ENCODE measurements at places on chromosomes 11 and 22.

- no peak for DNase-seq
Measured at GRCh38 chr22:46635756-46636155, 15.6 kb downstream of the GRAMD4 start.

DNA sequence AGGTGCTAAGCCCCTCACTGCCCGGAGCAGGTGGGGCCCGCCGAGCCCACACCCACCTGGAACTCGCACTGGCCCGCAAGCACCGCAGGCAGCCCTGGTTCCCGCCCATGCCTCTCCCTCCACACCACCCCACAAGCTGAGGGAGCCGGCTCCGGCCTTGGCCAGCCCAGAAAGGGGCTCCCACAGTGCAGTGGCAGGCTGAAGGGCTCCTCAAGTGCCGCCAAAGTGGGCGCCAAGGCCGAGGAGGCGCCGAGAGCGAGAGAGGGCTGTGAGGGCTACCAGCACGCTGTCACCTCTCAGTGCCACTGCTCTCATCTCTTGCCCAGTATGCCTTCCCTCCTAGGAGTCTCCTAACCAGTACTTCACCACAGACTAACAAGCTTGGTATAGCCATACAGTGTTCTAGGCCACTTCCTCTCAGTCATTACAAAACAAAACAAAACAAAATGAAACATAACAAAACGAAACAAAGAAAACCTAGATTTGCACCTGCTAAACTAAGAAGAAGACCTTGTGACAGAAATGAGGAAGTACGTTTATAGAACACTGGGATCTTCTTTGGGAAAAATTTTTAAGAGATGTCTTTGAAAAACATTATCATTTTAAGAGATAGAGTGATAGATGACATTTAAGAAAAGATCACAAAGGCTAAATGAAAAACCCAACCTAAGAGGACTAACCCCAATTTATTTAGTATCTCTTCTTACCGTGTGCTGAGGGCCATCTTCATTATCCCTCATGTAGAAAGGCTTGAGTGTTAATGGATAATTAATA, 47.7 kb upstream of the GAB2 start:
- no peak for DNase-seq

GRCh38 chr11:17770917-17771316, 36.3 kb downstream of the KCNC1 start:
- no peak for DNase-seq

- DNase-seq, result no peak
Measured at GRCh38 chr11:85115798-85116197, 511.3 kb downstream of the DLG2 start.

DNA sequence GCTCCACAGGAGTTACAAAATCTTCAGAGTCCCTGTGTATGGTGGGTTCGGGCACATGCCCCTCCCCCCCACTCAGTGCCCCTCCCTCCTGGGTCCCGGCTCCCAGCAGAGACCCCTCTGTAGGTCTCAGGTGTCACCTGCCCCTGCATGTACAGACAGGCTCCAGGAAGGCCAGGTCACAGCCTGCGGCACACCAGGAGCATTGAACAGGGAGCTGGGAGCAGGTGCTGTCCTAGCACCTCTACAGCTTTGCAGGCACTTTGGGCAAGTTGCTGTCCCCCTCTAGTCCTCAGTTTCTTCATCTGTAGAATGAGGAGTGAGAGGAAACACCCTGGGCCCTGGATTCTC, 80.1 kb upstream of the RTL6 start:
- DNase-seq, result no peak

DNA sequence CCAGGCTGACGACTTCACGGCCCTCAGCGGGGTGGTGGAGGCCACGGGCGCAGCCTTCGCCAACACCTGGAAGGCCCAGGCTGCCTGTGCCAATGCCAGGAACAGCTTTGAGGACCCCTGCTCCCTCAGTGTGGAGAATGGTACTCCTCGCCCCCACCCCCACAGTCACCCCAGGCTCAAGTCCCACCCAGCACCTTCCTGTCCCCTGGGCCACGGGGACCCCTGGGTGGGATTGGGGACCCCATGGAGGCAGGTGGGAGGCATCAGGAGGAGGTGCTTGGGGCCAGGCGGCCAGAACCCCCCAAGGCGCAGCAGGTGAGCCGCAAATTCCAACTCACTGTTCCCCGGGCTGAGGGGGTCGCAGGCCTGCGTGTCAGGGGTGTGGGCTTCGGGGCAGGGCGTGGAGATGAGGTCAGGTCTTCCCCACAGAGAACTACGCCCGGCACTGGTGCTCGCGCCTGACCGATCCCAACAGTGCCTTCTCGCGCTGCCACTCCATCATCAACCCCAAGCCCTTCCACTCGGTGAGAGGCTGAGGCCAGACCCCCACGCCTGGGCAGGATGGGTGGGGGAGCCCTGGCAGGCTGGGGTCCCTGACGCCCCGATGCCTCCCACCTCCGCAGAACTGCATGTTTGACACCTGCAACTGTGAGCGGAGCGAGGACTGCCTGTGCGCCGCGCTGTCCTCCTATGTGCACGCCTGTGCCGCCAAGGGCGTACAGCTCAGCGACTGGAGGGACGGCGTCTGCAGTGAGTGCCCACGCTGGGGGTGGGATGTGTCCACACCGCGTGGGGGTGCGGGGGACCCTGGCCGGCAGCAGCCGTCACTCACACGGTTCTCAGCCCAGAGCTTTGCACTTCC, 9.4 kb downstream of the MUC5B start:
- DNase-seq, result no peak

- DNase-seq, result no peak
Measured at GRCh38 chr11:38402063-38402462, 1804.0 kb upstream of the RAG2 start.

DNA sequence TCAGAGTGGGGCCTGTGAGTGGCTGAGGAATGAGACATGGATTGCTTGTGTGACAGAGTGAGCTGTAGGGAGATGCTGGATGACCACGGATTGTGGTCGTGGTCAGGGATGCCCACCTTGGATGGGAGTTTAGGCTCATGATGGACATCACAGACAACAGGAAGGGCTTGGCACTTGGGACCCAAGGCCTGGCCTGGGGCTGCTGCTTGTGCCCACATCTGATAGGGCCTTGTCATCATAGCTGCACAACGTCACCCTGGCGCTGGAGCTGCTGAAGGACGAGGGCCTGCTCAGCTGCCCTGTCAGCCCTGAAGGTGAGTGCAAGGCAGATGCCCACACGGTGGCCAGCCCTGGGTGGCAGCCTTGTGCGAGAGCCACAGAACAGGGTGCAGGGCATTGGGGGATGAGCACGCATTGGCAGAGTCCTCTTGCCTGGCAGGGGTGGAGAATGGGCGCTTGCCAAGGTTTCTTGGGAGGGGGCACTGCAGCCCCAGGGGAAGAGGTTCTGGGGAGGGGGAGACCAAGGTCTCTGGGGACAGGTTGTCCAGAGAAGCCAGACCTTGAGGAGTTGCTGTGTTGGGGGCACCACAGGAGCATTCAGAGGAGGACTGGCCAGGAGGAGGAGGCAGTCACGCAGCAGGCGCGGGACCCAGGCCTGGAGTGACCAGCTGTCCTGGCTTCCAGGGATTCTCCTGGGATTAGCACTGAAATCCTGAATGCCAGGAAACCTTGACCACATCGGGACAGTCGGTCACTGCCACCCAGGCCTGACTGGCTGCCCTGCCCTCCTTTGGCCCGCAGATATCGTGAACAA, 25.0 kb downstream of the PARVG start:
- no peak for DNase-seq

GRCh38 chr22:44379817-44380755, 67.3 kb upstream of the SHISAL1 start:
- DNase-seq, result no peak

DNA sequence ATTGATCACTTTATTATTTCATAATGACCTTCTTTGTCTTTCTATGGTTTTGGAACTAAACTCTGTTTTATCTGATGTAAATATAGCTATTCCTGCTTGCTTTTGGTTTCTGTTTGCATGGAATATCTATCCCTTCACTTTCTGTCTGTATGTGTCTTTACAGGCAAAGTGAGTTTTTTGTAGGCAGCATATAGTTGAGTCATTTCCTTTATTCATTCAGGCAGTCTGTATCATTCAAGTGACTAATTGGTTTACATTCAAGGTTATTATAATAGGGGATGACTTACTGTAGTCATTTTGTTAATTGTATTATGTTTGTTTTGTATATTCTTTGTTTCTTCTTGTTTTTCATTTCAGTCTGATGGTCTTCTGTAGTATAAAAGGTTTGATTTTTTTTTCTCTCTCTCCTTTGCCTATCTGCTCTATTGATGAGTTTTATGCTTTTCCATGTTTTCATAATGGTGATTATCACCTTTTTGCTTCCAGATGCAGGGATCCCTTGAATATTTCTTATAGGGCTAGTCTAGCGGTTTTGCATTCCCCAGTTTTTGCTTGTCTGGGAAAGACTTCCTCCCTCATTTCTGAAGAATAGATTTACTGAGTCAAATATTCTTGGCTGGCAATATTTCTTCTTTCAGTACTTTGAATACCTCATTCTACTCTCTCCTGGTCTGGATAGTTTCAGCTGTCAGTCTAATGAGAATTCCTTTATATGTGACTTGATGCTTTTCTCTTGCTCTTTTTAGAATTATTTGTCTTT, 50.4 kb downstream of the GDPD4 start:
- no peak for DNase-seq

GRCh38 chr11:129767827-129768226, 47.8 kb upstream of the TMEM45B start:
- no peak for DNase-seq

DNA sequence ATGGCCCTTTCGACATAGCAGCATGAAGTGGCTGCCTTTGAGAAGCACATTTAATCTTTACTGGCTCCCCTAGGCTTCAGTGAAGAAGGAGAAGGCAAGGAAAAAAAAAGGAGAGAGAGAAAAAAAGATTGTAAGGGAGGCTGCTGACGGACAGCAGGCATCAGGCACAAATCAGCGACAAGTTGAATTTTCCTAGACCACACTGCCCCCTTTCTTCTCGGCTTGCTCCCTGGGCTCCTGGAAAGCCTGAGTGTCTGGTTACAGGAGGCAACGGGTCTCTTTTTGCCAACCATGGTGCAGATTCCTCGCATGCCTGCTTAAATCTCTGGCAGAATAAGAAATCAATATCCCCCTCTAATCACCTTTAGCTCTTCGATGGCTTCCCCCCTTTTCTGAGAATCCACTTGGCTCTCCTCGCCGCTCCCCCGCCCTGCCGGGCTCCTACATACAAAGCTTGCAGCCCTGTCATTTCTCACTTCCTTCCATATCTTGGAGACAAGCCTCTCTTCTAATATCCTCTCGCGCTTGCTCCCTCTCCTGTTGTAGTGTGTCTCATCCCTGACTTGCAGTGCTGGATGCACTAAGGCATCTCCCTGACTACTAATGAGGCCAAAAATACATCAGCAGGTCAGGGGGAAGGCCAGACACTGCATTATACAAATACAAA, 14.3 kb downstream of the BLID start:
- DNase-seq, result peak; percentile 99

DNA sequence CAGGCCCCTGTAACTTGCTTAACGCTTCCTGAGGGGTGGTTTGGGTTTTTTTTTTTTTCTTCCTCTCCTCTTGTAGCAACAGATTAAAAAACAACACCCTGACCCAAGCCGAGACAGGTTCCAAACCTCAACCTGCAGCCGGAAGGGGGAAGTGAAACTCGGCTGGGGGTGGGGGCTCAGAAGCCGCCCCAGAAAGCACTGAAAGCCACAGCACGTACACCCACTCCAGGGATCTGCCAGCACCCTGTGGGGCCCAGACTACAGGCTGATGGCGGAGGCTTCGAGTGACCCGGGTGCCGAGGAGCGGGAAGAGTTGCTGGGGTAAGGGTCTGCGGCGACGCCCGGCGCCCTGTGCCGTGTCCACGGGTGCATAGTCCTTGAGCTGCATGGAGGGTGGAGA, at the start of gene LSP1:
TSS of gene LSP1 (plus strand) at position 208 of the 400 bp plus-strand sequence. CDS start at position 269, 61 bp downstream.
- DNase-seq, result no peak

DNA sequence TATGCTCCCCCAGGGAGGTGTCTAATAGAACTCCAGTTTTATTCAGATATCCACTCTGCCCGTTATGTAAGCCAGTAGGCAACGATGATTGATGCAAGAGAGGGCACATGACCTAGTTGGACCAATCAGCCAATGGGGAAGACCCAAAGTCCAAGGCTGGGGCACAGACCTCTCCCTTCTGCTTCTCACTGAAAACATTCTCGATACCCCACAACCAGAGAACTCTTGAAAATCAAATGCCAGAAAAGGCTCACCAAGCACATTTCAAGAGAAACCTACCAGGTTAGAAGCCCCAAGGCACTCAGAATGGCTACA, 7.4 kb downstream of the HIRA start:
- DNase-seq, result no peak

DNA sequence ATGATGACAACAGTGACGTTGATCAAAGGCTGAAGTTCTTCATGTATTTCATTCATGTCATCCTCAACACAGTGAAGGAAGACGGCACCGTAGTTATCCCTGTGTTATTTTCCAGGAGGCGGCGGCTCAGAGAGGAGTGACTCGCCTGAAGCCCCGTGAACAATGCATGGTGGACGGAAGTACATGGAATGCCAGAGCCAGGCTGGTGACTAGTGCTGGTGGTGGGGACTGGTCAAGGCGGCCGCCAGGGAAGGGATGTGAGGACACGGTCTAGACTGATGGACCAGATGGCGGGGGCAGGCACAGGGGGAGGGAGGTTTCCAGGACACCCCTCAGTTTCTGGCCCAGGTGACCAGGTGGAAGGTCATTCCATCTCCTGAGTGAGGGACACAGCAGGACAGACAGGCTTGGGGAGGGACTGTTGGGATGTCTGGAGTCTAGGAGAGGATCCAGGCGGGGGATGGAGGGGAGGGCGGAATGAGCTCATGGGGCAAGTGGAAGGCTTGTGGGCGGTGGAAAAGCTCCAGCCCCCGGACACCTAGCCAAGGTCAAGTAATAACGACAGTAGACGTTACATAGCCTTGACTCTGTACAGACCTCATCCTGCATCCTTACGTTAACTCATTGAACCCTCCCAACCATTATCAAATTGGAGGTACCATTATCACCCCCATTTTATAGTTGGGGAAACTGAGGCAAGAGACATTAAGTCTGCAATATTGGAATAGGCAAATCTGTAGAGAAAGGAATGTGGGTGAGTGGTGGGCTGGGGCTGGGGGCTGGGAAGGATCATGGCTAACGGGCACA, 16.0 kb upstream of the PICK1 start:
- no peak for DNase-seq

- DNase-seq, result no peak
Measured at GRCh38 chr22:27336151-27337090, 465.1 kb downstream of the MN1 start.

GRCh38 chr11:62223095-62223494, 14.6 kb downstream of the SCGB2A1 start:
- no peak for DNase-seq

GRCh38 chr11:106533046-106533445, 455.6 kb downstream of the AASDHPPT start:
- no peak for DNase-seq

DNA sequence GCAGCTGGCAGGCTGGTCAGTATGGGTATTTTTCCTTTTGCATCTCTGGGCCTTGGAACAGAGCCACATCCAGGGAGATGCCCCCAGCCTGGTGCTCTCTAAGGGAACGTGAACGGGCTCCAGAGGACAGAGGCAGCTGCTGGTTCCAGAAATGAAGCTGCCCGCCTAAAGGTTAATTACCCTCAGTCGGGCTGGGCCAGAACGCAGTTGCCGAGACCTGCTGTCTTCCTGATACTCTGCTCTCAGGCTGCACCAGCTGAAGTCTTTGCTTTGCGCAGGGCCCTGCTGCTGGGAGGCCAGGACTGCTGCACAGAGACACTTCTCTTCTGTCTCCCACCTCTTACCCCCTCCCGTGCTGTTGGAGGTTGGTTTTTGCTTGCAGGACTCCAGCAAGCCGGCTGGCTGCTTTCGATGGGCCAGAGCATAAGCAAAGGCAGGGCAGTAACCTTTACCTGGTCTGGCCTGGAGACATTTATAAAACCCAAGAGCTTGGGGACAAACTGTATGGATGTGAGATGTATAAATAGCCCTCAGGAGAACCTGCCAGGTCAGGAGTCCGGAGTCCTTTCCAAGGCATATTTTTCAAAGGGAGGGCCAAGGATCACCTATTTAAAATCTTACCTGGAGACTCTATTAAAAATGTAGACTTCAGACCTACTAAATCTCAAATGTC, 197.1 kb downstream of the GRIK4 start:
- no peak for DNase-seq

Measured in DMS79 treated with DMSO at 0.1 percent for 48 hours (cell line).